Inflammatory macrophage treated with lipopolysaccharide for 4 hours (primary cell): ENCODE measurements at places on chromosomes 1 and 21.

- no peak for DNase-seq
These were observed 52.8 kb downstream of the C4BPA start for GRCh38 chr1:207156826-207157225.

GRCh38 chr1:153629971-153630370, 1.7 kb downstream of the S100A1 start:
- DNase-seq: no peak

GRCh38 chr1:22567197-22567596, 3.9 kb downstream of the EPHA8 start:
- DNase-seq: no peak

DNA sequence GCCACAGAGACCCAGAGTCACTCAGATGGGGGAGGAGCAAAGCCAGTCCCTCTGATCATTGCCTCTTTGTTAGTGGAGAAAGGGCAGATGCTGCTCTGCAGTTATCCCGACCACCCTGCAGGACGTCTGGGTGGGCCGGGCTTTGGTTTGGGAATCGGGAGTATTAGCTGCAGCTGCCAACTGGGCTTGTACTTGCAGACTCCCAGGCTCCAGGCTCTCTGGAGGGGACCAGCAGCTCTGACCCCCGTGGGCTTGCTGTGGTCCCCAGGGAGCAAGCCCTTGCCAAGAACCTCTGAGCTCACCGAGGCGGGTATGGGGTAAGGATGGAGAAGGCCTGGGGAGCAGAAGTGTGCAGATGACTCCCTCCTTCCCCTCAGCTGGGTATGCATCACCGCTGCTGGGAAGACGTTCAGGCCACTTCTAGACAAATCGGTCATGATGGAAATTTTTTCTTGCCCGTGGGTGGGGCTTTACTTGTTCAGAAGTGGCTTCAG, 21.6 kb downstream of the MAPKAPK2 start:
- DNase-seq: peak; percentile 95

DNA sequence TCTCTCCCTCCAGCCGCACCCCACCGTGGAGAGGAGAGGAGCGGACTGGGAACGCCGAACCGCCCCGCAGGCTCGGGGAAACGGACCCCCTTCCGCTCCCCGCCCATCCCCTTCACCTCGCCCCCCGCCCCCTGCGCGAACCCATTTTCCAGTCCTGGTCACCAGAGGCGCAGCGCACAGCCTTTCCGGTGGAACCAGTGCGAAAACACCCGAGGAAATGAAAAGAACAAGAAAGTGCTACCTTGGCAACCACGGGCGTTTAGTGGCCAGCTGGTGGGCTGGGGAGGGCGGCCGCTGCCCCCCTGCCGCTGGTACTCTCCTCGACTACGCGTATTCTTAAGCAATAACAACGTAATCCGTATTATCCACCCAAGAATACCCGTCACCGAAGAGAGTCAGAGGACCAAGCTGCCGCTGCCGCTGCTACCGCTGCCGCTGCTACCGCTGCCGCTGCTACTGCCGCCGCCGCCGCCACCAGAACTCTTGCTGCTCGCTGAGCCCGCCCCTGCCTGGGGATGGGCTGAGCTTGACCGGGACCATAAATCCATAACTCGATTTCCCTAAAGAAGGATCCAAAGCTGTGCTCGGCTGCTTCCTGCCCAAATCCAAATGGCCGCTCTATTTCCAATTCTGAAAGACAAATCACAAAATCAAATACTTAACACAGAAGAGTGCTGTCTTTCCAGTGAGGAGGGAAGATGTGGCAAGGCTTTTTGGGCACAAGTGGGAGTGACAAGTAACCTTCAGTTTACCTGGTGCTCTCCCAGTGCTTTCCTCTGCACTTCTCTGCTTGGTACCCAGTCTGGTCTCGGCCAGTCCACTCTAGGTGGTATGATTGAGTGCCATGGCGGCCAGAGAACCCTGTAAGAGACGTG, 125.2 kb upstream of the DPYD start:
- DNase-seq: peak; percentile 40

DNA sequence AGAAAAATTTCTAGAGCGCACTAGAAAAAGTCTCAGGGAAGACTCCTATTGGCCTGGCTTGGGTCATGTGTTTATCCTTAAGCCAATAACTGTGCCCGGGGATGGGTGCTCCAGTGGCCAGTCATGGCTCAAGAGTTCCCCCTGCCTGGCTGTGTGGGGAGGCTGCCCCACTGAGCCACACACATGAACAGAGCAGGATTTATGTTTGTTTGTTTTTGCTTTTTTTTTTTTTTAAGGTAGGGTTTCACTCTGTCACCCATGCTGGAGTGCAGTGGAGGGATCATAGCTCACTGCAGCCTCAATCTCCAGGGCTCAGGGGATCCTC, 21.8 kb downstream of the EDN2 start:
- no peak for DNase-seq

DNA sequence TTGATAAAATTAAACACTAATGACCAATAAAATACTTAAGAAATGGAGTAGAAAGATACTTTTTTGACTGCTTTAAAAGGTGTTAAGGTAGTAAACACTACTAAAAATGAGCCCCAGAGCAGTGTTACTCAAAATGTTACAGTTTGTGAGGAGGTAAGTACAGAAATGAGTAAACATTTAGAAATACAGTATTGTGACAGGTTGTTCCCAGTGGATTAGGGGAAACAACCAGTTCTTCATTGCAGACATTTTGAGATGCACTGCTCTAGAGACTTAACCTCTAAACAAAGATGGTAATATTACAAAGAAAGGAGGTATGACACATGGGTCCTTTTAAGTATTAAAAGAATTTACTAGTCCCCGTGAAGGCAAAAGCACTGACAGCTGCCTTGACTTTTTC, 12.7 kb downstream of the DHX9 start:
- DNase-seq: no peak

DNA sequence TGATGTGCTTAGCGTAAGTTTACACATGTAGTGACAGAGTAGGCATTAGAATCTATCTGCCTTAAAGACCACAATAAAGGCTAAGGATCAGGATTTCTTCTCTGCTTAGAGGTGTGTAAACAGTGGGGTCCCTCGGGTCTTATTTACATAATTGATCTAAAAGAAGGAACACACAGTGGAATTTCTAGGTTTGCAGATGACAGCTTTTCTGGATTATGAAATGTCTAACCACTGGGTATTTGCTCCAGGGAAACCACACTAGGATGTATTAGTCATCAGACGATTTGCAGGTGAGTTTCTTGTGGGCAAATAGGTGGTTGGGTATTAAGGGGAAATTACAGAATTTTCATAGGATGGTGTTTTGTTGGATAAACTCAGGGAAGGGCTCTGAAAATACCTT, 5.8 kb downstream of the LRRC8D start:
- no peak for DNase-seq

DNA sequence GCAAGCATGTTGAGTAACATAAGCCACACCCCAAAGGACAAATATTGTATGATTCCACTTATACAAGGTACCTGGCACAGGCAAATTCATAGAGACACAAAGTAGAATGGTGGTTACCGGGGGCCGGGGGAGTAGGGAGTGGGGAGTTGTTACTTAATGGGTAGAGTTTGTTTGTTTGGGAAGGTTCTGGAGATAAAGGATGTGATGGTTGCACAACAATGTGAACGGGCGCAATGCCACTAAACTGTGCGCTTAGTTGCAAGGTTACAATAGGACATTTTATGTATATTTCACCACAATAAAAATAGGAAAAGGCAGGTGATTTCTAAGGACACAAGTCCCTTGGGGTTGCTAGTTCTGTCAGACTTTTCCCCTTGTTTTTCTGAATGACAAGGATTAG, 516.6 kb downstream of the KIF26B start:
- DNase-seq: no peak

- no peak for DNase-seq
These were observed 93.7 kb downstream of the VAV3 start for GRCh38 chr1:107871259-107871658.
